Cardiac atrium fibroblast (primary cell): ENCODE measurements at places on chromosomes 6 and 20. TPM values are rescaled to one million over a fixed set of nuclear protein-coding genes. Genes with fewer than 3 reads are reported as not detected.

Gene KIAA0408
- 0.90 and 0.97 TPM in 2 replicates for total RNA-seq

Gene SCUBE3
- total RNA-seq: 0.32 and 2.0 TPM in 2 replicates

Gene HLA-DPA1
- total RNA-seq: 1.4 and 1.6 TPM in 2 replicates

Gene PEX3
- 8.3 and 10.2 TPM in 2 replicates for total RNA-seq

Gene SEL1L2
- not detected in 2 replicates for total RNA-seq

Gene IL17A
- total RNA-seq: not detected in 2 replicates

Gene HSPA1L
- 0.49 TPM in 1 of 2 replicates, not detected in the other for total RNA-seq

Gene LRFN2
- total RNA-seq: not detected in 2 replicates

Gene B3GAT2
- not detected in 2 replicates for total RNA-seq

Gene FAM83B
- total RNA-seq: not detected in 2 replicates

Gene VAPB
- 10.3 and 14.6 TPM in 2 replicates for total RNA-seq
